Right lobe of liver (tissue), 6 donors: ENCODE measurements at places on chromosomes 13 and 19. TPM values are rescaled to one million over a fixed set of nuclear protein-coding genes. Genes with fewer than 3 reads are reported as not detected.

GRCh38 chr13:20128459-20128931, 32.4 kb downstream of the GJA3 start:
- DNase-seq, result peak; percentile 65

DNA sequence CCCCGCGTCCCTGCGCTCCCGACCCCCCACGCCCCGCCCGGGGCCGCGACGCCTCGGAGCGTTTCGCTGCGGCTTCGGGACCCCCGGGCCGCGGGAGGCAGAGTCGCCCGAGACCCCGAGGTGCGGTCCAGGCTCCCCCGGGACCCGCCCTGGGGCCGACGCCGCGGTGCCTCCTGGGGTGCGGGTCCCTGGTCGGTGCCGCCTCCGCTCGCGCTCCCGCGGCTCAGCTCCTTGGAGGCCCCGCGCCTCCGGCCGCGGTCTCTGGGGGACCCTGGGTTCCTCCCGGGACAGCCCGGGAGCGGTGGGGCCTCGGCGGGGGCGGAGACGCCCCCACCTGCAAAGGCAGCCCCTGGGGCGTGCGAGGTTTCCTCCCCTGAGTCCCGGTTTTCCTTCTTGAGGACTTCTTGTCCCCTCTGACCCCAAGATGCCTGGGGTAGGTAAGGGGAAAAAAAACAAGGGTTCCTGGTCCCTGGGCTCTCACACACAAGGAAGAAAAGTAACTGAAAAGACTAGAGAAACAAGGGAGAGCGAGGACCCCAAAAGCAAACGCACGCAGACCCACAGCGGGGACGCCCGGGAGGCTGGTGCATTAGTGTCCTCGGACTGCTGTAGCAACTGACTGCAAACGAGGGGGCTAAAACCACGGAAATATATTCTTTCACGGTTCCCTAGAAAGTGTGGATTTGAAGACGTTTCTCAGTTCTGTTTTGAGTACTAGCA, 740 bp downstream of the ZNF555 start:
- no peak for DNase-seq

DNA sequence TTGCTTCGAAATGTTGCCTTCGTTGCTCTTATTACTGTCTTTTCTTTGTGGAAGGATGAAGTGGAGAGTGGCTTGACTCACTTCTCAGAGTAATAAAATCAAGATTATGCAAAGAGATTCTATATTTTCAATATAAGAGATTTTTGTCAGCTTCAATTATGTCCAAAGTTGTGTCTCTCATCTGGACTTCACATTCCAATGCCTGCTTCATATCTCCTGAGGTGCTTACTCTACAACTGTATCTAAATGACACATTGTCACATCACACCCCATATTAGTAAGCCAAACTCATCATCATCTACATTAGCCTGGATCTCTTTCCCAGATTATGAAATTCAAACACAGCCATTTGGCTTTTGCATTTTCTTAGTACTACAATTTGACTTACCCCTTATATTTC, 409.4 kb downstream of the DACH1 start:
- DNase-seq, result no peak

DNA sequence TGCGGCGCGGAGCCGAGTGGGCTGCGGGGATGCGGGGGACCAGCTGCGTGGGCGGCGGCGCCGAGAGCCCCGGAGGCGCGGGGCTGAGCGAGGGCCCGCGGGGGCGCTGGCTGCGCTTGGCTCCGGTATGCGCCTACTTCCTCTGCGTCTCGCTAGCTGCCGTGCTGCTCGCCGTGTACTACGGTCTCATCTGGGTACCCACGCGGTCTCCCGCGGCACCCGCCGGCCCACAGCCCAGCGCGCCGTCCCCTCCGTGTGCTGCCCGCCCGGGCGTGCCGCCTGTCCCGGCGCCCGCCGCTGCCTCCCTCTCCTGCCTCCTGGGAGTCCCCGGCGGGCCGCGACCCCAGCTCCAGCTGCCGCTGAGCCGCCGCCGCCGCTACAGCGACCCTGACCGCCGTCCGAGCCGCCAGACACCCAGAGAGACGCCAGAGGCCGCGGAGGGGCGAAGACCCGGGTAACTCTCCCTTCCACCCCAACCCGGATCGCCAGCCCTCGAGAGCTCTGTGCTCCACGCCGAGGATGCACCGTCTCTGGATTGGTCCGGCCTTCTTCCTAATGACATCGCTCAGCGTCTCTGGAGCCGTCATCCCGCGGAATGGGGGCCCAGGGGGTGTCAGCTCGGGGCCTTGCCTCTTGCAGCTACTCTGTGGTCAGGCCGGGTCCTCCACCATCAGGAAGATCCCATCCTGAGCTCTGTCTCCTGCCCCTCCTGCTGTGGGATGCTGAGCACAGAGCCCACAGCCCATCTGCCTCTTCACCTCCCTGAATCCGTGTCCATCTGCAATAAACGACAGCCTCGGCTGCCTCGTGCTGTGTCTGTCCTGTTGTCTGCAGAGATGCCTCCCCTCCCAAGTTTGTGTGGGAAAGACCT, 441 bp downstream of the INAFM1 start:
- DNase-seq, result peak; percentile 69

DNA sequence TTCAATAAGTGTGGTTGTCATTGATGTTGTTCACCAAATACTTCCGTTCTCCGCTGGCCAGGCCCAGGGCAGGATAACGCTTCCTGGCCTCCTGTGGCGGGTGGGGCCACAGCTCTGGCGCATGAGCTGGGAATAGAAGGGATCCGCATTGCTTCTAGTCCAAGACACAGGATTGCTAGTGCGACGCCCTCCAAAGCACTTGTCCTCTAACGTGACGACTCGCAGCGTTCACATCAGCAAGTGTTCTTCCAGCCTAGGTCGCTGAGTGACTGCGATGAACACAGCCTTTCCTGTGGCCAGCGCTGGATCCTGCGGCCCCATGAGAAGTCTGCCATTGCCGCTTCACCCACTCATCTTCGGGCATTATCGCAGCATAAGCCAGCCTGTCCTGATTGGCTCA, 39.4 kb downstream of the VSTM2B start:
- no peak for DNase-seq

DNA sequence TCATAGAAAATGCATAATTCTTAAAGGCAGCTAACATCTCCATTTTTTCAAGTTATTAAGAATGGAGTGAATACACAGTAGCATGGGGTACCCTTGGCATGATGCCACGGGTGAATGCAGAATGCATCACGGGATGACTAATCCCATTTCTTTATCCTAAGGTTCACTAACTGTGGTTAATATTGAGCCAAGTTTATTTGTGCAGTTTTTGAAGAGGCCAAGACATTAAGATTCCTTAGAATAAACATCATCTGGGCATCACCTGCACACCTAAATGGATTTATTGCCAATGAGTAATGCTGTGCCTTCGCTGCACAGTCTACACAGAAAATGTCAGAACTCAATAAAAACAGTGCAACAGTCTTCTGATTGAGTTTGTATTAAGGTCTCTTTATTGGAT, 333.1 kb downstream of the GPC6 start:
- no peak for DNase-seq

- no peak for DNase-seq
These were observed 192.9 kb downstream of the DCT start for GRCh38 chr13:94286581-94286980.

- DNase-seq, result no peak
These were observed 885.2 kb upstream of the SLITRK6 start for GRCh38 chr13:86684402-86684801.

DNA sequence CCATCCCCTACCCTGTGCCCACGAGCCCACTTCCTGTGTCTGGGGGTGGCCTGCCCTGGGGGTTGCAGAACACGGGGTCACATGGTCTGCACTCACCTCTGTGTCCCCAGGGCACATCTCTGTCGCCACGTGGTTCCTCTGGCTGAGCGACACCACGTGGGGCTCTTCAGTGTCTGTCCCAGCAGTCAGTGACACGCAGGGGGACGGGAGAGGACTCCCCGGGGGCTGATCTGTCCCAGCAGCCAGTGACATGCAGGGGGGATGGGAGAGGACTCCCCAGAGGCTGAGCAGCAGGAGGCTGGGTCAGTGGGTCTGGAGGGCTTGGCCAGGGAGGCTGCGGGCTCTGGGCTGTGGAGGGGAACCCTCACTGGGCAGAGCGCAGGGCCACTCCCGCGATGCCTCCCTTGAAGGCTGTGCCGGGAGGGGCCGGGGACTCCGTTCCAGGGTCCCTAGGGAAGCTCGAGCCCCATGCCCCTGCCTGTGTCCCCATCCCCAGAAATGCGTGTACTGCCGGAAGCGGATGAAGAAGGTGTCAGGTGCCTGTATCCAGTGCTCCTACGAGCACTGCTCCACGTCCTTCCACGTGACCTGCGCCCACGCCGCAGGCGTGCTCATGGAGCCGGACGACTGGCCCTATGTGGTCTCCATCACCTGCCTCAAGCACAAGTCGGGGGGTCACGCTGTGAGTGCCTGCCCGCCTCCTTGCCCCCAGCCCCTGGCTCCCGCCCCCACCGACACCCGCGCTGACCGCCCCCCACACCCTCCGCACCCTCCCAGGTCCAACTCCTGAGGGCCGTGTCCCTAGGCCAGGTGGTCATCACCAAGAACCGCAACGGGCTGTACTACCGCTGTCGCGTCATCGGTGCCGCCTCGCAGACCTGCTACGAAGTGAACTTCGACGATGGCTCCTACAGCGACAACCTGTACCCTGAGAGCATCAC, 174.8 kb downstream of the KDM4B start:
- DNase-seq, result peak; percentile 46

DNA sequence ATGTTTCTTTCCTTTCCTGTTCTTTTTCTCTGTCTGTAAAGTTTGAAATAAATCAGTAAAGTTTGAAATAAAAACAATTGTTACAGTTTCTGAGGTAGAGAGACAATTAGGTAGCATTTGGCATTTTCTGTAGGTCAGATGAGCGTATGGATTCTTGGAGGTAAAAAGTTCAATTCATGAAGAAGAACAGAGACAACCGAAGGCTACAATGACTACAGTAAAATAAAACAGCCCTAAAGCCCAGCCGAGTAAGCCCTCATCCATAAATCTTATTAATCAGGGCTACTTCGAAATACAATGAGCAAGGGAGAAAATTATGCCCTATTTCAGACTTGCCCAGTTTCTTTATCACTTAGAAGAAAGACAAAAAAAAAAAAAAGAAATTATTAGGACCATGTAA, 941.9 kb upstream of the SLC10A2 start:
- no peak for DNase-seq

DNA sequence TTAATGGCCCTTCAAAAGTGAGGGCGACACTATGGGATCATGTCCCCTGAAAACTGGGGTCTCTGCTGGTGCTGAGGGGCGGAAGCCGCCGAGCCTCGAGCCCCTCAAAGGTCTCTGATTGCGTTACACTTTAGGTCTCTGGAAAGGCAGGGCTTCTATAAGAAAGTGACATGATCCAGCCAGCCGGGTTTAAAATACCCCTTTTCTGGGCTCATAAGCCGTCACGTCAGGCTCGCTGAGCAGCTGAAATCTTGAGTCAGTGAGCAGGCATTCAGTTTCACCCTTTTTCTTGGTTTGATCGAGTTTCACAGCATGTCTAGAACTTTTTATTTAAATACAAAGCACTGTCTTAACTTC, 600 bp upstream of the HMGB1 start:
- DNase-seq, result no peak

- no peak for DNase-seq
These were observed 774.1 kb downstream of the LIG4 start for GRCh38 chr13:107441279-107441678.

DNA sequence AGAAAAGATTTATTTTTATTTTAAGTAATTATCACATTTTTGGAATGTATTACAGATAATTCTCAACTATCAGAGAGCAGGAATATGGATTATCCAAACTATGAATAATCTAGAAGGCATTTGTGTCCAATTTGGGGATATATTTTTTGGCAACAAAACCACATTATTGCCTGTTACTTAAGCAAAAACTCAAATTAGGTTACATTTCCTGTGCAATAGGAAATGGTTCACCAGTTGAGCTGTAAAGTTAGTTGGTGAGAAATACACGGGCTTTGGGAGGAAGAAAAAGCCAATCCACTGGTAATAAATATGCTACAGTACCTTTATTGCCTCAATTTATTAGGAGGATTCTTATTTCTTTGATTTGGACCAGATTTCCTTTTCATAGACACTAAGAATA, 1075.2 kb downstream of the PCDH9 start:
- no peak for DNase-seq

GRCh38 chr13:97413694-97414093, 20.3 kb upstream of the RAP2A start:
- no peak for DNase-seq

DNA sequence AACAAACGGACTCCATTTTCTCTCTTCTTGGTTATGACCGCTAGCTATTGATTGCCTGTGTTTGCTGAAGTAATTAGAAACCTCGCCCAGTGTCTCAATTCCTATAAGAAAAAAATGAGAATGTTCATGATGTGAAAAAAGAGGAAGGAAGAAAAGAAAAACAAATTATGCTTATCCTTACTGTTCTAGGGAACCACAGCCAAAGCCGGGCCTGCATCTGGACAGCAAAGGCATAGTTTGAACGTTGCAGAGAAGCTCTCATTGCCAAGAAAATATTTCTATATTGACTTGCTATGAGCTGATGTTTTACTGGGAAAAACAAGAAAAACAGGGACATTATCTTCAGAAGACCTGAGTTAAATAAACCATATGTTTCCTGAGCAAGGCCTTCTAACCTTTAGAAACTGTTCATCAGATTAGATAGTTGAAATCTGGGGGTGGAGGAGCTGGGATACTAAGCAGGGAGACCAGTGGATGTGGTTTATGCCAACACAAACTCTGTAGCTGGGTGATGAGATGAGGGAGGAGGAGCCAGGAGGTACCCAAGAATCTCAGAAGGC, 55.0 kb downstream of the EFNB2 start:
- DNase-seq, result no peak

DNA sequence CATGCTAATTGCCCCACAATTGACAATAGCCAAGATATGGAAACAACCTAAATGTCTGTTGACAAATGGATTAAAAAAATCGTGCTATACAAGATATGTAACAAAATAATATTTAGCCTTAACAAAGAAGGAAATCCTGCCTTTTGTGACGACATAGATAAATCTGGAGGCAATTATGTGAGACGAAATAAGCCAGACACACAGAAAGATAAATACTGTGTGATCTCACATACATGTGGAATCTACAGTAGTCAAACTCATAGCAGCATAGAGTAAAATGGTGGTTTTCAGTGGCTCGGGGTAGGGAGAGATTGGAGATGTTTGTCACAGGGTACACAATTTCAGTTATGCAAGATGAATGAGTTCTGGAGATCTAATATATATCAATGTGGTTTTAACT, 895.8 kb downstream of the SLITRK6 start:
- DNase-seq, result no peak

ONECUT3 gene
- not detected for total RNA-seq

TNFRSF19 gene
- 0.29 TPM for total RNA-seq

KLK5 gene
- not detected for total RNA-seq

RPS19 gene
- 556 TPM for total RNA-seq

DOCK9 gene
- total RNA-seq, result 17.0 TPM

ZNF564 gene
- 3.1 TPM for total RNA-seq

ICAM5 gene
- 0.06 TPM for total RNA-seq

MIA gene
- total RNA-seq, result not detected

ZFP36 gene
- 70.2 TPM for total RNA-seq

NCR1 gene
- not detected for total RNA-seq

SAMD1 gene
- 14.1 TPM for total RNA-seq

CLIP3 gene
- total RNA-seq, result 1.6 TPM

ZNF486 gene
- 0.37 TPM for total RNA-seq
